ENCODE measurements at places on chromosomes 3 and 15. TPM values are rescaled to one million over a fixed set of nuclear protein-coding genes. Genes with fewer than 3 reads are reported as not detected.

GRCh38 chr3:165669967-165670366 lies 167.3 kb downstream of the BCHE start:
- DNase-seq, result no peak

Gene THPO
- total RNA-seq, result 1.2 TPM

DNA sequence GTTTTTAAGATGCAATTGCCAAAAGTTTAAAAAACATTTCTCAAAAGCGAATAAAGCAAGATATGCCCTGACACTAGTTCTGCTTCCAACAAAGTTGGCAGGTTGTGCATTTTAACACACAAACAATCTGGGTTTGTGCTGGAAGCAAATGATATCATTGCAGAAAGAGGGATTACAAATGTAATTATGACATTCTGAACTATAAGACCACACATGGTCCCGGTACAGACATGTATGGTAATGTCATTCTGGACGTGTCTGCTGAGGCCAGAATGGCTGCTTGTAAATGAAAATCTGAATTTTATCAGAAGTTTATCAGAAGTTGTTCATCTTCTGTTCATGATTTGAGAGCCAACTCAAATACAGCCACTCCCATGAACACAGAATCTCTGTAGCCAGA lies 10.7 kb downstream of the TMC3 start:
- DNase-seq, result no peak

Gene LTF
- 11.3 TPM for total RNA-seq

Gene ACAD11
- total RNA-seq, result 39.2 TPM

Gene TUSC7
- total RNA-seq, result not detected

GRCh38 chr3:125443923-125444322 lies 68.8 kb upstream of the ZNF148 start:
- no peak for DNase-seq

DNA sequence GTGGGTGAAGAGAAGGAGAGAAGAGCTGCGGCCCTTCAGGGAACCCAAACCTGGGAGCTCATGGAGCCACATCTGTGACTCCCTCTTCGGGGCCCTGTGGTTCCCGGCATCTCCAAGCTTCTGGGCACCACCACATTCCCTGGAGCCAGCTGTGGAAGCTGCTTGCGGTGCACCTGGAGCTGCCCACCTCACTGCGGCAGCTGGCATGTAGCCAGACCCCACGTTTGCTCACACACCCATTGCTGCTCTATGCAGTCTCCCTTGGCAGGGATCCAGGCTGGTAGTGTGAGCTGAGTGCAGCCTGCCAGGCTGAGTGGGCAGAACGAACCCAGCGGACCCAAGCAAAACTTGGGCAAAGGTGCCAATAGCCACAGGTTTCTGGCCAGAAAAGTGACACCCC lies 16.8 kb upstream of the PLA2G4E start:
- no peak for DNase-seq

- no peak for DNase-seq
Observed at GRCh38 chr3:42010530-42010929, 48.6 kb upstream of the ULK4 start.

- DNase-seq, result no peak
Observed at GRCh38 chr15:39191871-39192291, 389.0 kb upstream of the THBS1 start.

- no peak for DNase-seq
Observed at GRCh38 chr15:87873516-87873915, 383.0 kb downstream of the NTRK3 start.

DNA sequence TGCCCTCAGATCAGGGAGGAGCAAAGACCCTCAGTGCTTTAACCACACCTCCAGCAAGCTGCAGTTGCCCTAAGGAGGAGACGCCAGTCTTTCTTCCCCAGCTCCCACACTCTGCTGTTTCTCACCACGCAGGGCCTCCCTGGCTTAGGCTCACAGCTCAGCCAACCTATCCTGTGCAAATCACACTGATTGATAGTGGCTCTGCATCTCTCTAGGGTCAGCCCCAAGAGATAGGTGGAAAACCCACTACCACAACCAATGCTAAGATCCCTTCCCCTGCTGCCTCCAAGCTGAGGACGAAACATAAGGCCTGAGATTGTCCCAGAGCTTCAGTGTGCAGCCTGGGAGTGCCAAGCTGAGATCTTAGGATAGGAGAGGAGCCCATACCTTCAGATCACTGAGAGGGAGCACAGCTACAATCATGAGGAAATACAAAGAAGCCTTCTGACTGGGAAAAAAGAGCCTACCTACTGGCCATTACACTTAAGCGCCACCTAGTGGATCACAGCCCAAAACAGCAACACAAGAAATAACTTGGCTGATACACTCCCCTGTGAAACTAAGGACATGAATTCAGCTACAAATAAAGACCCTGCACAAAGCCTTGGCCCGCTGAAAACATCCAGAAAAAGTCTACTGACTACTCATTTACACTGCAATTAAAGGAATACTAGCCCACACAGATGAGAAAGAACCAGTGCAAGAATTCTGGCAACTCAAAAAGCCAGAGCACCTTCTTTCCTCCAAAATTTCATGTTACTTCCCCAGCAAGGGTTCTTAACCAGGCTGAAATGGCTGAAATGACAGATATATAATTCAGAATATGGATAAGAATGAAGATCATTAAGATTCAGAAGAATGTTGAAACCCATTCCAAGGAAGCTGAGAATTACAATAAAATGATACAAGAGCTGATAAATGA lies 271.5 kb upstream of the DCBLD2 start:
- no peak for DNase-seq

GRCh38 chr3:62103531-62103930 lies 269.8 kb downstream of the FEZF2 start:
- DNase-seq, result no peak

Gene DNASE1L3
- total RNA-seq, result 2.0 TPM

Gene GOLGA6C
- total RNA-seq, result not detected

Gene PLCB2
- total RNA-seq, result 43.4 TPM

Gene ACP3
- total RNA-seq, result 2.9 TPM

Gene PDZRN3
- total RNA-seq, result 37.9 TPM

DNA sequence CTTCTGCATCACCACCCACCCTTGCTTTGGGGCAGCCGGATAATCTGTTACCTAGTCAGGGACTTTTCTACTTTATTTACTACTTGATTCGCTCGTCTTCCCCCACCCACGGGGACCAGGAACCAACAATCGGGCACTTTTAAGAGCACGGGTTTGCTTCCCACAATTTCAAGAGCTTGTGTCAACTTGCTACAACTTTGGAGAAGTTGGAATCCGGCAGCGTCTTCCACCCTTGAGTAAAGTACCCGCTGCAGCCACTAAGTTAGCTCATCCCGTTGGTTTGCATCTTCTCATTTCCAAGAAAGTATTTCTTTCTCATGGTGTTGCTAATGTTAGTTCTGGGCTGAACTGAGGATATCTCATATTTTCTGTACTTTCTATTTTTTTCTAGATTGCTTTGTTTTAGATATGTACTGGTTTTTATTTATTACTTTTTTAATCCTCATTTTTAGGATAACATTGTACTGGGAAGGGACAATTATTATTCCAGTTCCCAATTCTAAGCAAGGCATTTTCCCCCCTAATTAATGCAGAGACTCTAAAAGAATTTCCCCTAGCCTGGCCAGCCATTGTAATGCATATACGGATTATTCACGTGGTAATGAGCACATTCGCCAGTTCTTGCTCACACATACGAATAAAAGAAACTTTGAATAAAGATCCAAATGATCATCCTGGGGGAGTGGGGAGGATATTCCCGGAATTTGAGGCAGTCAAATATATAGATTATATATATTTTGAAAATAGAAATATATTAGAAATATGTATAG lies 4.0 kb downstream of the SOX2 start:
- no peak for DNase-seq

Gene FGF7
- 239 TPM for total RNA-seq

Gene CMC1
- 17.0 TPM for total RNA-seq

- DNase-seq, result no peak
Observed at GRCh38 chr3:11050666-11051323, 58.2 kb downstream of the SLC6A1 start.

Gene PLA2G4E
- not detected for total RNA-seq

GRCh38 chr3:21718943-21719591 lies 31.9 kb downstream of the ZNF385D start:
- no peak for DNase-seq

- DNase-seq, result no peak
Observed at GRCh38 chr3:45496555-45496954, 98.0 kb upstream of the LIMD1 start.

GRCh38 chr3:65713016-65713415 lies 325.7 kb downstream of the MAGI1 start:
- DNase-seq, result no peak

DNA sequence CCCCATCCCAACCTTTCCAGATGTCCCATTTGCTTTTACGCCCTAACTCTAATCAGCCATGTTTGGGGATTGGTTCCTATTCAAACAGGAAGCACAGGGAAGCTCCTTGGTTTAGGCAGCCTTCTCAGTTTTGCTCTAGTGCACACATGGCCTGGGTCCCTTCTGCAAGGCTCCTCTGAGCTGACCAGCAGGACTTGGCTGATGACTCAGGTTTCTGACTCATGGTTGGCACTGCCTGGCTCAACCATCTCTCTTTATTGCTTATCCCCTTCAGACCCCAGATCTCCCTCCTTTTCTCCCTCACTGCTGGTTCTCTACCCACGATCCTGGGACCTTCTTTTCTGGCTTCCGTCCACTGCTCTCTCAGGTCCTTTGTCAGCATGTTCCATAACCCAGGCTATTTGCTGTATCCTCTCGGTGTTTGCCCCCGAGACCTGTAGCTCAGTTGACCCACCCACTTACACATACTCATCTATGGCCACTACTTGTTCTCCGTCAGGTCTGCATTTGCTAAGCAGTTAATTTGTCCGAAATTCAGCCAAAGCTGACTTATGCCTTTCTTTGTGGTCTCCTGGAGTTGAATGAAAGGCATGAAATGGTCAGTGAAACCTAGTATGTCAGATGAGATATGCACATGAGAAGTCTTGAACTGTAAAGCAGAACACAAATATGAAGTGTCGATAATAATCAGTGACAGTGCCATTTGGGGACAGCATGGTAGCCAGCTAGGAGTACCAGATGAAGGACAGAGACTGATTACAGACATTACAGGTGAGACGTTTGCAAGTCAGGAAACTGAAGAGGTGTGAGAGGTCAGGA lies 323.5 kb upstream of the ROPN1 start:
- no peak for DNase-seq

GRCh38 chr3:195095035-195095703 lies 175.8 kb downstream of the XXYLT1 start:
- DNase-seq, result no peak

GRCh38 chr15:80972276-80972675 lies 17.3 kb downstream of the MESD start:
- no peak for DNase-seq

DNA sequence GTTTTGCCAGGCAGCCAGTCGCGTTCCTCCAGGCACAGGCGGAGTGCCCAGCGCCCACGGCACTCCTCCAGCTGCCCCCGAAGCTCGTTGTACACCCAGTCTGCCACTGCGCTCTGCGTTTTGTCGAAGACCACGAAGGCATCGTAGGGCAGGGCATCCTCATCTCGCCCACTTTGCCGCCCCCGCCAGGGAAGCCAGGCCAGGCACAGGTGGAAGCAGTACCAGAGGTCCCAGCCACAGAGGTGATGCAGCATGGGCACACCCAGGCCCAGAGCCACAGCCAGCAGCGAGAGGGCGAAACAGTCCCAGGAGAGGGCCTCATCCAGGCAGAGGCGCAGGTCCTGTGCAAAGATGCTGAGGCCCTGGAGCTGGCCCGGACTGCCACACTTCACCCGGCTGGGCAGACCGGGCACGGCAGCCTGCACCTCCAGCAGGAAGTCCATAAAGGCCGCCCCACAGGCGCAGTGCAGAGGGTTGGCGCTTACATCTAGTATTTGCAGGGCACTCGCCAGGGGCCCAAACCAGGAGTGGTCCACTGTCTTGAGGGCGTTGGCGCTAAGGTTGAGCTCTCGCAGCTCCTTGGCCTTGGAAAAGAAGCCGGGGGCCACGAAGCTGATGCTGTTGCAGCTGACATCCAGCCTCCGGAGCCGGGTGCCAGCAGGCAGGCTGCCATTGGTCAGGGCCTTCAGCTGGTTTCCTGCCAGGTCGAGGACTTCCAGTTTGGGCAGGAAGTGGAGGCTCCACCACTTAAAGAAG lies 3.7 kb downstream of the TLR9 start:
- DNase-seq, result peak; percentile 57

GRCh38 chr3:71585131-71585530 lies 1.6 kb upstream of the FOXP1 start:
- DNase-seq, result no peak

DNA sequence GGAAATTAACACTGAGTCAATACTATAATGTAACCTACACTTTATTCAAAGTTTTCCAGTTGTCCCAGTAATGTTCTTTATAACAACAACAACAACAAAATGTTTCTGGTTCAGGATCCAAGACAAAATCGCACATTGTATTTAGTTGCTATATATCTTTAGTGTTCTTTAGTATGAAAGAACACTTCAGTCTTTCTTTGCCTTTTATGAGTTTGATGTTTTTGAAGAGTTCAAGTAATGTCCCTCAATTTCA lies 7.6 kb upstream of the GRAMD1C start:
- DNase-seq, result no peak

GRCh38 chr15:89089316-89090230 lies 1.3 kb downstream of the ABHD2 start:
- DNase-seq, result no peak

DNA sequence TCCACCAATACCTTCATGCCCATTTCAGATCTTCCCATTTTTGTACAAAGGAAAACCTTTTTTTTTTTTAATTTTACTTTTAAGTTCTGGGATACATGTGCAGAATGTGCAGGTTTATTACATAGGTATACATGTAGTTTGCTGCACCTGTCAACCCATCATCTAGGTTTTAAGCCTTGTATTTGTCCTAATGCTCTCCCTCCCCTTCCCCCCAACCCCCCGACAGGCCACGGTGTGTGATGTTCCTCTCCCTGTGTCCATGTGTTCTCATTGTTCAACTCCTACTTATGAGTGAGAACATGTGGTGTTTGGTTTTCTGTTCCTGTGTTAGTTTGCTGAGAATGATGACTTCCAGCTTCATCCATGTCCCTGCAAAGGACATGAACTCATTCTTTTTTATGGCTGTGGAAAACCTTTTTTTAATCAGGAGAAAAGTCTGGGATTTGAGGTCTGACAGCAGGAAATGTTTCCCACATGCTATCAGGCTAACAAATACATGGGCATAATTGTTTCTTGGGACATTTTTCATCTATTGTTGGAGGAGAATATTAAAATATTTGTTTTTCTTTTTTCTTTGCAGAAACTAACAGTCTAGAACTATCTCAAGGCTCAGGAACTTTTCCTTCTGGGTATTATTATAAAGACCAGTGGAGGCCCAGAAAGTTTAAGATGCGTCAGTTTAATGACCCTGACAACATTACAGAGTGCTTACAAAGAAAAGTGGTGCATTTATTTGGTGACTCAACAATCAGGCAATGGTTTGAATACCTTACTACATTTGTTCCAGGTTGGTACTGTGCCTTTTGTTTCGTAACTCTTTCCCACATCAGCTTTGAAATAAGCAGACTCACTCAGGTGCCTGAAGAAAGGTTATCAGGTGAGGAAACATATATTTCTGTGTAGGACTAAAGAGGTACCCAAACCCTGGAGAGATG lies 32.8 kb upstream of the NFKBIZ start:
- no peak for DNase-seq

Gene IQCF5
- total RNA-seq, result not detected
